ENCODE measurements at places on chromosomes 5 and 9.

- no peak for DNase-seq
Observed at GRCh38 chr5:122761115-122761514, 13.8 kb upstream of the SNX2 start.

GRCh38 chr9:105116052-105116868, 128.2 kb upstream of the SLC44A1 start:
- no peak for DNase-seq

DNA sequence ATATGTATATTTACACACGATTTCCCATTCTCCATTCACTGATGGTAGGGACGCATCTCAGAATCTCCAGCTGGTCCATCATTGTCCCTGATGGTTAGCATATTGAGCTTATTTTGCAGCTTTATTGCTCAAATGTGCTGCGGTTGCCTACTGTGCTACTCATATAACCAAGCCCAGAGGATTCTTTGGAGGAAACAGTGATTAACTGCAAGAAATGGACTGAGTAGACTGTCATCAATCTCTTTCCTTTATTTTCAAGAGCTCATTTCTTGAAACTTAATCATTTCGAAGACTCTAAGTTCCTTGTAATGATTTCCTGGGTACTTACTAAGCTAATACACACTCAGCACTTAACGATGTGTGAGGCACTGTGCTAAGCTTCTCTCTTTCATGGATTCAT, 119.0 kb downstream of the MAT2B start:
- DNase-seq = no peak

- DNase-seq = no peak
Observed at GRCh38 chr5:68445257-68446069, 229.9 kb downstream of the PIK3R1 start.

DNA sequence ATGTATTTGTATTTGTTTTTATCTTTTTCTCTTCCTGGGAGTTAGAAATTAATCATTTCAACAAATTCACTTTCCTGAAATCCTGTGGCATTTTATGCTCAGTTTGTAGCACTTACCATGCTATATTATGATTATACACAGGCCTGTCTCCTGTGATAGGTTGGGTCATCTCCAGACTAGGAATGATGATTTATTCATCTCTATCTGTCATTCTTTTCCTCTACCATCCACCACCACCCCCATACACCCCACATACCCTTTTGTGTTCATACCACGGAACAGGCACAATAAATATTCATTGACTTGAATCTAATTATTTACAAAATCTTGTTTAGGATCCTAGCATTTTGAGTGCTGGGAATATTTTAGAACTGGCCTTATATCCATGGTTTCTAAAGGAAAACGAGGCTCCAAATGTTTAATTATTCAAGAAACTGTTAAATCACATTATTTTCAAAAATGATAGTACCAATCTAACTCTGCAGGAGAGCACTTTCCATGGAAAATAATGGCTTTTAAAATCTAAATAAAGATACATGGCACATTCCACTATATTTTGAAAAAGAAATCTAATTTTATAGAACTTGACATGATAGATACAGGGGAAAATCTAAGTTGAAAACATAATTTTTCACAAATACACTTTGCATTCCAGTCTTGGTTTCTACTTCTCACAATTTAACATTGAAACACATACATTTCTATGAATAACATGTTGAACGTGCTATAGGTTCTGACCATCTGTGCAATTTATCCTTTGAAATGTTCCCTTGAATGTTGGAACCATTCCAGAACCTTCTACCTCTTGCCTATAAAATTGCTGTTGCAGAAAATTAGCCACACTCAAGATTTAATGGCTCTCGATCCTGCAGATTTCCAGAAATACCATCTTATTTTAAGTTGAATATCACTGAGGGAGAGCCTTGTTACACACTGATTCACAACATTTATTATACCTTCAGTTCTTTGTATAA, 89.3 kb downstream of the STARD4 start:
- DNase-seq = no peak

DNA sequence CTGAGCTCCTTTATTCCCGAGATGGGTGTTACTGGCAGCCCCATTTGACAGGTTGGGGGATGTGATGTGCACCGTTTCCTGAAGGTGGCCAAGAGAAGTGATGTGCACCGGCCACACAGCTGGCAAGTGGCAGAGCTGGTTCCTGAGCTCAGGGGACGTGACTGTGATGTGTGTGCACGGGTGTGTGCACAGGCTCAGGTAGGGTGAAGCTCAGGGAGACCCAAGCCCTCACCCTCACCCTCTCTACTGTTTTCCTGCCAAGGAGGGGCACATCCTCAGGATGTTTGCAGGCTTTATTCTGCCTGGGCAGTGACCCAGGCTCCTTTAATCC, 56.6 kb downstream of the WWC1 start:
- DNase-seq = no peak

DNA sequence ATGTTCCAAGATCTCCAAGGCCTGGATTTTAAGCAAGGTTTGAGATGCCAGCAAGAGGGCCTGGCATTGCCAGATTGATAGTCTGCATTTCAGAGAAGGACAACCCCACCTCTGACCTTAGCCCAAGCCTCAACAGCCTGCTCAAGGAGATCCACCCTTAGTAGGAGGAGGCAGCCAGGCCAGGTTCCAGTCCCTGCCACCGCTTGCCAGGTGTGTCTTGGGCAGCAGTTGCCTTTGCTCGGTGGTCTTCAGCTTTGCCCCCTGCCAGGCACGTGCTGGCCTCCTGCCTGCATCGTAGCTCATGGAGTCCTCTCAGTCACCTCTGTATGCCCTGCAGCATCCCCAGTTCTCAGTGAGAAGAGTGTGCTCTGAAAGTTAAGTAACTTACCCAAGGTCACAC, 134.2 kb downstream of the KCNIP1 start:
- DNase-seq = no peak

DNA sequence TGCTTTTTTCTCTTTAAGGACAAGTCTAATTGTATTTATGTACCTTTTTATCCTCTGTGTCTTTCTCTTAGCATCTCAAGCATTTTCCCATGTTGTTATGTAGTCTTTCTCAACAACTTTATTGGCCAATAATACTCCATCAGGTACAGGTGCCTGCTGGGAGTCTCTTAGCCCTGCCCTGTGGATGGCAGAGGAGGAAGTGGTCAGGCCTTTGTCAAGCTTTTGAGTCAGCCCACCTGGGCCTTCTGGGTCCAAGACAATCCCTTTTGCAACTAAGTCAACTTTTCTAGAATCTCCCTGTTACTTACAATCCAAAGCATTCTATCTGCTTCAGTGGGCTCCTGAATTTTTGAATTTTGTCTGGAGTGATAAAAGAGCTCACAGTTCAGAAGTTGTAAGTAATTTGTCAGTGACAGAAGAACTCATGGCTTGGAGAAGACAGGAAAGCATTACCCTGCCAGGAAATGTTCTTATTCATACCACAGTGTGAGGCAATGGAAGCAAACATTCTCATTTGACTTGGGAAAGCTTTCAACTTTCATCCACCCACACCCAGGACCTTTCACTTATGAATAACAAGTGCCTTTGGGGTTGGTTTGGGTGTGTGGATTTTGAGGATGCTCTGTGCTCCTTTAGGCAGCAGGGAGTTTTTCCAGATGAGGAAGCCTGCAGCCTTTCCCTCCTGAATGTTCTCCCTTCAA, 200.0 kb upstream of the S1PR3 start:
- DNase-seq = peak; percentile 83

DNA sequence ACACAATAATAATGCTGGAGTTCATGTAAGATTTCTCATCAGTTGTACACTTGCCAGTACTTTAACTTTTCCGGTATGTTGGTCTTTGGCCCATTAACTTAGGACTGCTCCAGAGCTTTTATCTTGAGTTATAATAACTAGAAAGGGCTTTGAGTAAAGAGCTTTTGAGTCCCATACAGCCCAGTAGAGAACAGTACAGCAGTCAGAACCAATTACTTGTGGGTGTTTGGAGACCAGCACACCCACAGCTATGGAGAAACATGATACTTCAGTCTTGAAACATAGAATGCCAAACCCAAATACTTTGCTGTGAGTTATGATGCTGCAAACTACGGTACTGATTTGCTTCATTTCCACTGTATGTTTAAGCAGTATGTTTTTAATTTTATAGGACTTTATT, 374.3 kb downstream of the CCDC171 start:
- no peak for DNase-seq

GRCh38 chr9:76020652-76021051, 130.2 kb downstream of the PCSK5 start:
- DNase-seq = no peak

DNA sequence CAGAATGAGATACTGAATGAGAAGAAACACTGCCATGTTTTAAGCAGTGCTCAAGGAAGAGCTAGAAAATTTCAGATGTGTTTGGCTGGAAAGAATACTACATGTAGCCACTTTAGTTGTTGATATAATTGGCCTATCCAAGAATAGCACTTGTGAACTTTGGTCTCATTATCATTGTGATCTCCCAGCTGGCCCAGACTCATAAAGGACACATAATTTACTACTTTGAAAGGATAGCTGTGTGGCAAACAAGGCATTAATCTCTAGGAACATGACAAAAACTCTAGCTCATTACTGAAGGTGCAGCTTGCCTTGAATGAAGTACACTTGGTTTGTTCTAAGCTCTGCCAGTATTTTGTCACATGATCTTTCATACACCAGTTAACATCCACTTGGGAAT, 356.3 kb downstream of the CSNK1G3 start:
- no peak for DNase-seq

- peak; percentile 55 for DNase-seq
Observed at GRCh38 chr5:171629628-171630349, 155.8 kb upstream of the SMIM23 start.

DNA sequence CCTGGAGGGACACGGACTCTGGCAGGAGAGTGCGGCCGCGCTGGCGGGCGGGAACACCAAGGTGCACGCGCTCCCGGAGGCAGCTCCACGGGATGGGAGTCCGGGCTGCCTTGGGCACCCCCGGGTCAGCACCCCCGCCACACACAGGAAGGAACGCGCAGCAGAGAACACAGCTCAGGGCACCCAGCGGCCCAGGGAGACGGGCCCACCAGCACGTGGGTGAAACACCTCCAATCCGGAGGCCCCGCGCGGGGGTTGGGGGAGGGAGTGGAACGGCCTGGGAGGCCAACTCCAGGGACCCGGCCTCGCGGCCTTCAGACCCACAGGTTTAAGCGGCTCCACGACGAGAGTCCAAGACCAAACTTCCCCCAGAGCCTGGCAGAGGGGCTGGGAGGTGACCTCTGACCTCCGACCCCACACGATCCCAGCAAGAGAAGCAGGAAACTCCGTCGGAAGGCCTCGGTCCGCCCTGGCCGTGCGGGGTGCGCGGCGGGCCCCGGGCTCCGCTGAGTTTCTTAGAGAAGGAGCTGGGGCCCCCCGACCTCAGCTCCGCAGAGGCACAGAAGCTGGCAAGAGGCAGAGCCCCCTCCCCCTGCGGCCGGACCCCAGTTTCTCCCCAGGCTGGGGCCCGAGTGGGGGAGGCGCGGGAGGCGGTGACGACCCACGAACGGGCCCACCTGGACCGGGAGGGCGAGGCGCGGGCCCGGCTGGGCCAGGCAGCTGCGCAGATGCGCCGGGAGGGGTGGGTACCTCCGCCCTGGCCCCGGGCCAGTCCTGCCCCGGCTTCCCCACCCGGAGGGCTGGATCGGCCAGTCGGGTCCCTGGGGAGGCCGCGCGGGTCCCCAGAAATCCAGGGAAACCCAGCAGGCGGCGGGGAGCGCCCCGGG, 851 bp downstream of the NACC2 start:
- peak; percentile 21 for DNase-seq

DNA sequence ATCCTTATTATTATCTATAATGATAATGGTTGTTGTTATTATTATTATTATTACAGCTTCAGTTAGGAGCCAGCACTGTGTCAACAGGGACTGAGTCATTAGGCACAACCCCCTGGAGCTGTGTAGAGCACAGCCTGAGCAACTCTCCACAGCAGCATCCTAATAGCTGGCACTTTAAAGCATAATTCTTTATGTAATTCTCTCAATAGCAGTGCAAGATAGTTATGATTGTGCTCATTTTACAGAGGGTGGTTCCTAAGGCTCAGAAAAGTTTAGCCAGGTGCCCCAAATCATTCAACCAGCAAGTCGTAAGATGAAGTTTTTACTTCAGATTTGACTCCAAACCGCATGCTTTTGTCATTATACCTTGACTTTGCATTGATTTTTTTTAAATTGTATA, 390.3 kb downstream of the ANXA1 start:
- no peak for DNase-seq

- no peak for DNase-seq
Observed at GRCh38 chr5:179297026-179297425, 48.2 kb downstream of the ADAMTS2 start.

All from HCEC 1CT (cell line).